ENCODE measurements at places on chromosomes 3 and 15.

DNA sequence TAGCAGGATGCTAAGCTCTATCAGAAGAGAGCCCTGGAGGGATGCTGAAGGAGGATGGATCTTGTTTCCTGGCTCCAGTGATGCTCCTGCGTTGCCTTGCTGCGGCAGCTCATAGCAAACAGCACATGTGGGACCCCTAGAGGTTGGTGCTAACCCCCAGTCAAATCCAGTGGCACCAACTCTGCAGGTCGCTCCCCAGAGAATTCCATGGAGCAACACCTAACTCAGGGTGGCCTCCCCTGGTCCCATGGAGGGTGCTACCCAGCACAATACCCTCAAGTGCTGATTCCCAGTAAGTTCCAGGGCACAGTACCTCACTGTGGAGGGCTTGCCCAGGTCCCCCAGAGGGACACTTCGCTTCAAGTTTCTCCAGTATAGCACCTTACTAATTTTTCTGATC lies 231.2 kb downstream of the NEK10 start:
- DNase-seq = no peak

DNA sequence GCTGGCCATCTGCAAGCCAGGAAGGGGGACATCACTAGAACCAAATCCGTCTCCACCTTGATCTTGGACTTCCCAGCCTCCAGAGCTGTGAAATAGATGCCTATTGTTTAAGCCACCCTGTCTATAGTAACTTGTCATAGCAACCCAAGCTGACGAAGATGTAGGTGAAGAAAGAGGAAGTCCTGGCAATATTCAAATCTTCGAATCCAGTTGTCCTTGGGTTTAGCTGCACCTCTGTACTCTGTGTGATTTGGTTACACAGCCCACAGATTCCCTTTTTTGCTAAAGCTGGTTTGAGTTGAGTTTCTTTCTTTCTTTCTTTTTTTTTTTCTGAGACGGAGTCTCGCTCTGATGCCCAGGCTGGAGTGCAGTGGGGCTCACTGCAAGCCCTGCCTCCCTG lies 68.0 kb upstream of the XCR1 start:
- no peak for DNase-seq

DNA sequence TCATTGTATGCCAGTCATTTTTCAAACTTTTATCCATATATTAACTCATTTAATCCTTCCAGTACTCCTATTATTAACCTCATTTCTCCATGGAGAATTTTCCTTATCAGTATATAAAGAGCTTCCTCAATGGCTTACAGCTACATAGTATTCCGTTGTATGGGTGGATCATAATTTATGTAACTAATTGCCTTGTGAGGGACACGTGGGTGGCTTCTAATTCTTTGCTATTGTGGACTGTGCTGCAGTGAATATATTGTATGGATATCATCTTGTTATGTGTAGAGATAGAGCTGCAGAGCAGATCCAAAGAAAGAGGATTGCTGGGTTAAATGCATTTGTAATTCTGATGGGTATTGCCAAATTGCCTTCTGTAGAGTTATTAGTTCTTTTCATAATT lies 25.2 kb downstream of the PML start:
- no peak for DNase-seq

GRCh38 chr15:67101911-67102598 lies 36.7 kb downstream of the SMAD3 start:
- no peak for DNase-seq

- no peak for DNase-seq
Observed at GRCh38 chr3:112634786-112635541, 6.0 kb downstream of the CCDC80 start.

All from stimulated activated CD8-positive, alpha-beta memory T cell treated with anti-CD3 and anti-CD28 coated beads, Interleukin-4, amount 100 ng/mL, for 1 hour (primary cell).